Cerebellum (tissue), 4 donors: ENCODE measurements at places on chromosomes 2 and 18.

DNA sequence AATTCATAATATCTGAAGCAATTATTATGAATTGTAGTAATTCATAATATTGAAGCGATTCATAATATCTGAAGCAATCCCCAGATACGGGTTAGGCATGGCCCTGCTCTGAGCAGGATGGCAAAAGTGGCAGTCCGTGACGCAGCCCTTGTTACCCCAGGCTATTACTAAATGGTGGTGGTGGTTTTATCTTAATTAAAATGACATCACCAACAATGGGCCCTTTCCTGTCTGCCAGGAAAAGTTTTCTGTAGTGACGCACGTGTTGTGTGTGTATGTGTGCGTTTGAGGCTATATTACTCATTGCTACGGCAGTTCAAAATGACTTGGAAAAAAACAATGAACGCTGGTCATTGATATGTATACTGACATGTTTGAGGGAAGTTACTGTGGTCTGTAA is 10.6 kb upstream of the MOCOS start:
- no peak for DNase-seq

DNA sequence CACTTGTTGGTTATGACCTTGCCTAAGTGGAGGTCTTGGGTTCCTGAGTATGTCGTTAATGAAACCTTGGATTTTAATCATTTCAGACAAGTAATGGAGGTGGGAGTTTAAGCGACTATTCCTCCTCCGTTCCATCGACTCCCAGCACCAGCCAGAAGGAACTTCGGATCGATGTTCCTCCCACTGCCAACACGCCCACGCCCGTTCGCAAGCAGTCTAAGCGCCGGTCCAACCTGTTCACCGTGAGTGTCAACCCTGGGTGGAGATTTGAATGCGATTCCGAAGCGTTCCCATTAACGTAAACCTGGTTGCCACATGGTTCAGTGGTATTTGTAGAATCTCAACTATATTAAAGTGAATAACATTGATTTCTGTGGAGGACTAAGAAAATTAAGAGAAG is 305.4 kb downstream of the AGAP1 start:
- DNase-seq: no peak

- peak; percentile 69 for DNase-seq
Measured at GRCh38 chr2:96499061-96499960, 5.8 kb downstream of the NEURL3 start.

- peak; percentile 53 for DNase-seq
Measured at GRCh38 chr18:37435996-37436395, 129.6 kb downstream of the CELF4 start.

DNA sequence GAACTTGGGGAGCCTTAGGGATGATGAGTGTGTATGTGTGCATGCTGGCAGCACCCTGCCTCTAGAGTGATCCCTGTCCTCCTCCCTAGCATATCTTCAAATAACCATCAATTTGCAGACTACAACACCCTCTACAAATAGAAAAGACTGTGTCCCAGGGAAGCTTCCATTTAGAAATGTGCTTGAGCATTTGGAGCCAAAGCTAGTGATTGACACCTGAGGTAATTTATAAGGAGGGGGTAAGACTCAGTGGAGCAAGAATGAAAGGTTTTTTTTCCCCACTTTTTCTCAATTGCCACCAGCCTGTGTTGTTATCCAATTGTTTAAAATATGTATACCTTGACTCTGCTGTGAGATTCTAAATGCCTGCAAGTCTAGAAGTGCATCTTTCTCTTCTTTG is 286.0 kb upstream of the SLC14A2 start:
- no peak for DNase-seq

DNA sequence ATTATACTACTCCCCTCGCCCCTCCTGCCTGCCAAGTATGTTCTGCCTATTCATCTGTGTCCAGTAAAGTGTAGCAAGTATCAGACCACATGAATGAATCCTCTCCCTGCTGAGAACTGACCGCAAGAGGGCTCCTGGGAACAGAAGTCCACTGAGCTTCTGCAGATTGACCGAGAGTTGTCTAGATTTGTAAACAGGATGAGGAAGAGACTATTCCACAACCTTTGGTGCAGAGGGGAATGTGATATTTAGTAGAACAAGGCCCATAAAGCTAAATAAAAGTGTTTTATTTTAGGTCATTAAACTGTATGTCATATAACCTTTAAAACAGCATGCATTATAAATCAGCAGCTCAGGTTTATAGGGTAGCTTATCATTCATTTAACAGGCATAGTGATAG is 377.0 kb downstream of the DCC start:
- peak; percentile 37 for DNase-seq

DNA sequence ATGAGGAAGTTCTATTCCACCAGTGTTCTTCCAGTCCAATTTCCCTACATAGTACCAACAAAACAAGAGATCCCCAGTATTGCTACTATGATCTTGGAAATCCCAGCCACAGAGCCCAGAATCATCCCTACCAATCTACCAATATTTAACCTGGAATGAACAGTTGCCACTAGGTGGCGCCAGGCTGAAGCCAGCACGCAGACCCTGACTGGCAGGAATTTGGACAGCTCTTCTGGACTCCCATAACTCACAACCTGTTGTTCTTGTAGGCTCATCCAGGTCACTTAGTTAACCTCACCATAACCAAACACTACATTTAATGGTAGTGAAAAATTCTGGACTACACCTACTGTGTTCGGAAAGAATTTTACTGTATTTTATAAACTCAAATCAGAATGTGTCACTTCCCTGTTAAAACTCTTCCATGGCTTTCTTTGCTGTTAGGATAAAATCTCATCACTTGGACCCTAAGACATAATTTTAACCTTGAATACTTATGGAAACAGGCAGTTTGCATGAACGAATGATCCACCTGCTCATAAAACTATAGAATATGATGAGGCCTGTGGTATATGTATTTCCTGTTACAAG is 59.8 kb upstream of the SLC38A11 start:
- peak; percentile 54 for DNase-seq
